ENCODE measurements at places on chromosomes 2 and 18.
A peak's percentile ranks its signal among the peaks of the same experiment; 100 is the strongest.

- peak; percentile 75 for DNase-seq
These were observed 22.8 kb downstream of the ATP8B1 start for GRCh38 chr18:57780318-57780705.

DNA sequence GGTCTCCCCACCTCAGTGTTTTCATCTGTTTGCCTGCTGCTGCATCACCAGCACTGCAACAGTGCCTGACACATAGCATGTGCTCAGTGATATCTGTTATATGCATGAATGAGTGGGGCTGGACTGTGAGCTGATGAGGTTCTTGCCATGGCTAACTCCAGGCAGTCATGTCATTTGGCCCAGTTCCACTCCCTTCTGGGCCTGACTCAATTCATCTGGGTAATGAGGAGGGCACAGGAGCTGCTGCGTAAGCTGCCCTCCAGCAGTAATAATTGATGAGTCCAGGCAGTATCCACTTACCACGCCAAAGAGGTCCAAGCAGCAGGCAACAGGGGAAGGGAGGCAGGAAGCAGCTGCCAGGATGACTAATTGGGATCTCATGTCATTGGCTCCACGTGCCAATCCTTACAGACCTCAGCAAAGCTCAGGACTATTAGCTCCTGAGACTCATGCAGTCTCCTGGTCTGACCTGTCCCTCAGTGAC, 34.1 kb upstream of the MAT2A start:
- peak; percentile 92 for DNase-seq

- peak; percentile 79 for DNase-seq
These were observed 70.2 kb downstream of the CRIM1 start for GRCh38 chr2:36425608-36426355.

- DNase-seq, result peak; percentile 46
These were observed 922.5 kb downstream of the SUCLG1 start for GRCh38 chr2:83536556-83536955.

DNA sequence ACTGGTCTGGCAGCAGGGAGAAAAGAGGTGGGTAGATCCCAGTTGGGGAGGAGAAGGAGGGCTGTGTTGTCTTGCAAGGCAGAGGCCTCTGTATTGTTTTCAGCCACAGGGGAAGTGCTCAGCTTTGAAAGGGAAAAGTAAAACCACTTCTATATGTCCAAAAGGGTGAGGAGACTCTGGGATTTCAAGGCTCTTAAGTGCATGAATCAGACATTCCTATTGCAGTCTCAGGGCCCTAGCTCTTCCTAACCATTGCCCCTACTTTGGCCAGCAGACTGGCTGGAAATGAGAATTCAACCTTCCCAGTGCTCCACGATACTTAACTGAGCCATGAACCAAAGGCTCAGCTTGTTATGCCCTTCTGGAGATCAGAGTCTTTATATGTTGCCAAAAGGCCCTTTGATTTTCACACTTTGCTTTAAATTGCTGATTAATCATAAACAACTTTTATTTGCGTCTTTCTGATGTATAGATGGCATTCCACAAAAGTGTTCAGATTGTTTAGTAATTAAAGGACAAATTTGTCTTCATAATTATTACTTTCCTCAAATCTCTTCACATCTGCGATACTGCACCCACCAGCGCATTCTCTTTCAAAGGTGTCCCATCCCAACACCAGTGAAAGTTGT, 313.8 kb upstream of the MMADHC start:
- peak; percentile 18 for DNase-seq

DNA sequence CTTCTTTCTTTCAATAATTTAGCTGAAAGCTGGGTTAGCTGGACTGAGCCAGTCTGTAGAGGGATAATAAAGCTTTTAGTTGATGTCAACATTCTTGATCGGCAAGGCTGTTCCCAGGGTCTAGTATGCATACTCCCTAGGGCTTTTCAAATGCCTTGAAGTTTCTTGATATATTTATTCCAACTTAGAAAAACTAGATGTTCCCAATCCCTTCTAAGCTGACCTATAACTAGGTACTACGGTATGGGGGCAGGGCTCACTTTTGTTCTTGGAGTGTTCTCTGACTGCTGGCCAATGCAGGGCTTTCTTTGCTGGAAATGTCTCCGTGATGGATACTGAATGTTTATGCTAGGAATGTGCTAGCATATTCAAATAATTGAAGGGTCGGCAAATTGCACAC, 258.6 kb upstream of the TANK start:
- no peak for DNase-seq

GRCh38 chr18:58148954-58149471, 105.0 kb downstream of the NEDD4L start:
- DNase-seq, result no peak

DNA sequence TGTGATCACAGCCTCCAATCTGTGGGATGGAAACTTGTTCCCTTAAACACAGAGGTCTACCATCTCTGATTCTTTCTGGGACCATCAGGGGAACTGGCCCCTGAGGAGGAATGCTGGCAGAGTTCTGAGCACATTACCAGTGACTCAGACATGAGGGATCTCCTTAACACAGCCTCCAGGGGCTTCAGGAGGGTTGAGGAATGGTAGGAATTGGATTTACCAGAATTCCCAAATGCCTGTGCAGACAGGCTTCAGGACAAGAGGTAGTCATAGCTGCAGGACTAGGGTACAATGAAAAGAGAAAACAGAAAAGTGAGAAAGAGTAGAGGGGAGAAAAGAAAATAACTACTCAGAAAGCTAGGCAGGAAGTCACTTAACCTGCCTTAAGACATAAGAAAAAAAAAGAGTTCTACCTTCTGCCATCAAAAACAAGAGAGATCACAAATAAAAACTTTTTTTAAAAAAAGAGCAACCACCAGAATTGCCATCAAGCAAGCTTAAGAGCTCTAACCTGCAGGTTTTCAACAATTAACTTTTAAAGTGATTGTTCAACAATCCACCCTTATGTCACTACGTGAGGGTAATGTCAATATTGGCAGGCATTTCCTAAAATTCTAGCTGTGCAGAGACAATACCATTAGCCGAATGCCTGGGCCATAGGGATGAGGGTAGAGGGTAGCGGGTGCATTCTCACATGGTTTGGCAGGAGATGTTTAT, 524.4 kb downstream of the BCL11A start:
- DNase-seq, result no peak

- DNase-seq, result no peak
These were observed 56.5 kb downstream of the MTX2 start for GRCh38 chr2:176325732-176326131.
